GM06990 (cell line): ENCODE measurements at places on chromosomes 3 and 15.

DNA sequence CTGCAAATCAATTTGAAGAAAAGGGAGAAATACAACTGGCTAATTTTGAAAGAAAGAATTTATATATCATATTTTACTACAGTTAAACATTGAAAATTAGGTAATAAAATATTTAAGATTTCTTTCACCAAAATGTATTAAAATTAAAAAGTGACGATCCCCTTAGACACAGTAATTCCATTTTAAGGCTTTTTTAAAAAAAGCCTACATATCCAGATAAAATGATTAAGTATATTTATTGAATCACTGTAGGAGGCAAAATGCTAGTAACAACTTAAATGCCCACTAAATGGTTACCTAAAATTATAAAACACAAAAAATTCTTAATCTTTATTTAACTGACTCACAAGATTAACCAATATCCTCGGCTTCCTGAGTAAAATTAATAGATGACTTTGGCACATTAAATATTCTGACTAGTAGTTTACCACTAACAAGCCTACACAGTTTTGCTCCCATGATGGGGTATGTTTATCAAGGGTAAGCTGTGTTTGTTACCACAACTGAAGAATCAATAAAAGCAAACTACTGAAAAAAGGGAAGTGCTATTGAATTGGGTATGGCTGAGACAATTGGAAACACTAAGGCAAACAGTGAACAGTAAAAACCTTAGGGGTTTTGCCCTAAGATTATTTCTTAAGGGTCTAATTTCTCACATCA is 28.4 kb downstream of the ANKRD28 start:
- no peak for DNase-seq

GRCh38 chr3:35624698-35625097 is 14.6 kb upstream of the ARPP21 start:
- no peak for DNase-seq

DNA sequence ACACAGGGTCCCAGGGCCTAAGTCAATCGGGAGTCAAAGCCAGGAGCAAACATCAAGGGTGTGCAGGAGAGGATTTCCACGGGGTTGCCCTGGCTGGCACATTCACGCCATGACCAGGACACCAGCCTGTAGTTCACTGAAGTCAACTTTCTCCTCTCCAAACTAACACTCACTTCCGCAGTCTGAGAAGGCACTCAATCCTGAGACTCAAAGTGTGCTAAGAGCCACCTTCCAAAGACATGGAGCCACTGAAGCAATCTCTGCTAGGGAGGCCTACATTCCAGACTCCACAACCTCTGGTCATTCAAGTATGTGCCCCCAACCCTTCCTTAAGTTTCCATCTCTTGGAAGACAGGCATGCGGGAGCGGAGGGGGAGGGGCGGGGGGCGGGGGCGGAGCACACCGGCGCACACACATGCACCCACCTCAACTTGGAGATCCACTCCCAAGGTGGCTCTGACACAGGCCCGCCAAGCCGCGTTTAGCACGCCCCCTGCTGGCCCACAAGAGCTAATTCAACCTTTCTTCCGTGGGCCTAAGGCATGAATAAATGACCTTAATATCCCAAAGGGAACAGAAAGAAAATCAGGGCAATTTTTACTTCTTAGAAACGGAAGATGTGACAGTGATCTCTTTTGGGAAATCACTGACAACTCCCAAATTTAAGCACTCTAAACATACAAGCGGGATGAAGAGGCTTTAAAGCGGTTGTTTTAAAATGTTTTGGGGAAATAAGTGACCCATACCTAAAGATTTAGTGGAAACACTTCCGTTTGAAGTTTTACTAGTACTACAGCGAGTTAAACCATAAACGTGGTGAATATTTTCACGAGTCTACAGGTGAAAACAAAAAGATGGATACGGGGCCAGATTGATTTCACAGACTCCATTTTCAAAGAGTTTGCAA is 162.5 kb upstream of the CHRNA7 start:
- peak; percentile 41 for DNase-seq

DNA sequence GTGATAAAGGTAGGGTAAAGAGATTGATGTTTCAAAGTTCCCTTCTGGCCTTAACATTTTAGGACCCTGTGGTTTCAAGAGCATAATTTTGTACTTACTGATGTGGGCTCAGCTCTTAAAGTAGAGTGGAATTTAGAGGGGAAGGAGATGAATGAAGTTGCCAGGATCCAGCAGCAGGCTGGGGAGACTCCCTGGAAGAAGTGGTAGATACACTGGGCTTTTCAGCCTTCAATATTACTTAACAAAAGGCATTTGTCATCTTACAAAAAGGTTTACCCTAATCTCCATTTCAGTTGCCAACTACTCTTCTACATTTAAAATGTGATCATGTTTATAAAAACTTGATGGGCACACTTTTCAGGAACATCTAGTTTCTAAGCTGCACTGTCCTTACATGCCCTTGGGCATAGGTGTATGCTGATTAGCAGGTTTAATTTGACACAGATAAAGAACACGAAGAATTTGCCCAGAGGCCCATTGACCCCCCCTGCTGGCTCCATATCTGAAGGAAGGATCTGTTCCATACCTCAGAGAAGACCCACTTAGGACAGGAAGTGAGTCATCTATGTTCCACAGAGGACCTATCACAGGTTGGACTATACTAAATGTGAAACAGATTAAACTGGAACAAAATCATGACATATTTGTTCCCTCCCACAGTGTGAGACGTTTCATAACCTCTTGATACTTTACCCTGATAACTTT is 93.0 kb upstream of the LPP start:
- no peak for DNase-seq

DNA sequence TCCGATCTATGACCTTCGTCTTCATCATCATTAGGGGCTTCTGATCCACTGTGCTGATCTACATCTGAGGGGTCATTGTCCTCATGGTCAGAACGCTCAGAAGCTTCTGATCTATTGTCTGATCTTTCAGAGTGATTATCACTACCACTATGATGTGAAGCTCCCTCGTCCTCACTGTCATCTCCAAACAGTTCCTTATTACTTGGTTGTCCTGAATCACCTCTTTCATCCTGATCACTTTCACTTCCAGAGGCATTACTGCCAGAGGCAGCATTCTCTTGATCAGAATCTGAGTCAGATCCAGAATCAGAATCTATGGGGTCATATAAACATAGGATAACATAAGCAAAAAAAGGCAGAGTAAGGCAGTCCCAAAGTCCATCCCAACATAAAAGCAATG is 5.4 kb downstream of the LEO1 start:
- DNase-seq, result no peak

- DNase-seq, result no peak
Measured at GRCh38 chr3:164514576-164514975, 563.7 kb downstream of the SI start.

GRCh38 chr15:99303907-99304306 is 52.6 kb downstream of the LRRC28 start:
- no peak for DNase-seq

DNA sequence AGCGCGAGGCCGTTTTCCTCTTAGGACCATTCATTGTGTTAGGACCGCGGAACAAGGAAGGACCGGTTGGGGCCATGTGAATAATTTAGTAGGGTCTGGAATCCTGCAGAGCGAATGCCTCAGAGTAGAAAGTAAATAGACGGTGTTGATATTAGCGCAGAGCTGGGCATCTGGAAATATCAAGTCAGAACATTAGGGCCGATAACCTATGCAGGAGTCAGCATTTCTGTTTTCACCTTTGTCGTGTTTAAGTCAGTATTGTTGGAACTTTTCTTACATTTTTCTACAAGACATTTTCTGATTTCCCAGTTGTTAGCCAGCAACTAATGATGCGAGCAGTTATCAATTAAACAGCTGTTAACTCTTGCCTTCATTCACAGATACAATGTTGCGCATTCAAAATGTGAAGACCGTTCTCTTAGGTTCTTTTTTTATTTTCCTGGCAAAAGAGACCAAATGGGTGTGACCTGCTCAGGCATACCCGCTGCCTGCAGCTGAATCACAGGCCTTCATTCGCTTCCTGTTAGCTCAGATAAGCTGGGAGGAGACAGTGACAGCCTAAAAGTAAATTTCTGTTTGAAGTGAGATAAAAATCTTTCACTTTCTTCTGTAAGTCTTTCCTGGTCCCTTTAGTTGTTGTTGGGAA is 966 bp upstream of the PKM start:
- no peak for DNase-seq

DNA sequence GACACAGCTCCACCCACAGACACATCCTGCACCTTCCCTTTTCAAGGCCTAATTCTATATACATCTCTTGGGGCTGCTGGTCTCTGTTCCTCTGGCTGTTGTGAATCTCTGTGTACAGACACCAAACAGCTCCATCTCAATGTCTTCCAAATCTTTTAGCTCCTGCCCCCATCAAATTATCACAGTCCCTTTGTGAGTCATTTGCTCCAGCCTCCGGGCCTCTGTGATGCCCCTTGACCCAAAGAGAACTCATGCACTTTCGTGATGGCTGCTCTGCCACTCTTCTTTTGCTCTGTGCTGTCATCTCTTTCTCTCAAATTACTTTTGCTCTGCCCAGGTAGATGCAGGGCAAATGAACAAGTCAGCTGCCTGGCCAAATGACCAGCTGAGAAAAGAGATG is 369.0 kb upstream of the CDIN1 start:
- no peak for DNase-seq

DNA sequence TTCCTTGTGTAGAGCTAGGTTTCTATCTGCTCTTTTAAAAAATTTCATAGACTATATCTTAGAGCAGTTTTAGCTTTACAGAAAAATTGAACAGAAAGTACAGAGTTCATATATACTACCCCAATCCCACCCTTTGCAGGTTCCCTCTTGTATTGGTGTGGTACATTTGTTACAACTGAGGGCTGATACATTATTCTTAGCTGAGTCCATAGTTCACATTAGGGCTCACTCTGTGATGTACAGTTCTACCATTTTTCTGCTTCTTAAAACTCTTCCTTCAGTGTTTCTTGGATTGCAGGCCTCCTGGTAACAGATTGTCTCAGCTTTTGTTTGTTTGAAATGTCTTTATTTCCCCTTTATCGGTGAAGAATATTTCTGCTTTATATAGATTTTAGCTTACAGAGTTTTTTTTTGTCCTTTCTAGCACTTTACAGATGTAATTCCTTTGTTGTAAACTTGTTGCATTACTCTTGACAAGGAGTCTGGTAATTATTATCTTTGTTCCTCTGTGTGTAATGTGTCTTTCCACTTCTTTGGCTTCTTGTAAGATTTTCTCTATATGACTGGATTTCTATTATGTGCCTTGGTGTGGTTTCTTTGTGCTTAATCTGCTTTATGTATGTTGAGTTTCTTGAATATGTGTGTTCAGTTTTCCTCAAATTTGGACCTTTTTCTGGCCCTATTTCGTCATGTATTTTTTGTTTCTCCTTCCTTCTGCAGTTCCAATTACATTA is 25.3 kb downstream of the MEF2A start:
- no peak for DNase-seq

DNA sequence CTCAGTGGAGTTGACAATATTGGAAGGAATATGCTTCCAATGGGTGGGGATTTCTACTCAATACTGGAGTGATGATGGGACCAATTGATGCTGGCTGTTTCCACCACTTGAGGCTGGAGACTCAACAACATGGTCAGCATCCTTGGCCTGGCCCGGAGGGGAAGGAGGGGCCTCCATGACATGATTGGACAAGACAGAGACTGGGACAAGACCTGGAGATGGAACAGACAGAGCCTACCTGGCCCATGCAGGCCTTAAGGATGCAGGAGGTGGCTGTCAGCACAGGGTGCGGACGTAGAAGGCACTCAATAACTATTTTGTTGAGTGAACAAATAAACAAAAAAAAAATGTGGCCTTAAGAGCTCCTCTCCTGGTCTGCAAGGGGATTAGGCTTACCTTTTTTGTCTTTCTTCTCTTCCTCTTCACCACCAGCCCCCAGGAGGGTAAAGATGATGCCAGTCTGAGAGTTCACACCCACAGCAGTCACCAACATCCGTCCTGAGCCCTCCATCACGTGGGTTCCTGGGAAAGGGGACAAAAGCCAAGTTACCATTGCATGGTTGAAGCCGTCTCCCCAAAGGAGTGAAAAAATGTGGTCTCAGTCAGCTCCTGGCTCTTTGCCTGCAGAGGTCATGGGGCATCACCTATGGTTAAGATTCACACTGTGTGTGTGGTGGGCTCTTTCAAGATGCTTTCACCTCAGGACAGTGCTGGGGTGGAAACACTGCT is 67.1 kb upstream of the SEC13 start:
- no peak for DNase-seq

GRCh38 chr15:60340207-60340921 is 57.4 kb downstream of the ANXA2 start:
- DNase-seq, result no peak

GRCh38 chr3:112647122-112647521 is 6.2 kb upstream of the CCDC80 start:
- no peak for DNase-seq

DNA sequence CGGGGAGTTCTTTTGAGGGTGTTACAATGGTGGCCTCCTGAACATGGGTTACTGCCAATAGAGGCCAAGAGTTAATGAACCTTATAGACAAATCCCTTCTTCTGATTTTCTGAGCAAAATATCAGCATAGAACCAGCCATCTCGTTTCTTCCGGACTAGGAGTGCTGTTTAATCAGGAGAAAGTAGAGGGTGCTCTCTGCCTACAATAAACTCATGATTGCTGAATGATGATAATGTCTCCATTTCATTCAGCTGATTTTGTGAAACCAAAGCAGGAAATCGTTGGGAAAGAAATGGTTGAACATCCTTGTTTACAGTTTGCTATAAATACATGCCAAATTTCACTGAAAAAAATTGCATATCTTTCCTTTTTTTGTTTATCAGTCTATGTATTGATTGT is 142.8 kb upstream of the PLSCR5 start:
- DNase-seq, result no peak

DNA sequence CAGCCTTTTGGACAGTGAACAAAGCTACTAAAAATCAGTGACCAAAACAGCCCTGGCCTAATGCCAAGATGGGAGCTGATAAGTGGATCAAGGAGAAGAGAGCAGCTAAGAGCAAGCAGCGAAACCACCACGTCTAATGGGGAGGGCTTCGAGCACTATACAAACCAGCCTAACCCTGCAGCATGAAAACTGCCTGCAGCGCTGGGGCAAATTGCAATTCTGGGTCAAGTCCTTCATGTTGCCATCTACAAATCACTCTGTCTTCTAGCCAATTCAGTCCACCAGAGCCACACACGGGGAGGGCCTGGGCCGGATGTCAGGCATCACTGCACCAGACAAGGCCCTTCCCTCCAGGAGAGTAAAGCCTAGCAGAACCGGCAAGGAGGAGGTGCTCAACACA is 30.5 kb upstream of the SPATA12 start:
- no peak for DNase-seq

- no peak for DNase-seq
Measured at GRCh38 chr3:54511766-54512365, 389.5 kb downstream of the CACNA2D3 start.

GRCh38 chr3:124383051-124383450 is 347.2 kb upstream of the UMPS start:
- no peak for DNase-seq

GRCh38 chr3:63386568-63386967 is 108.5 kb downstream of the SYNPR start:
- DNase-seq, result no peak
